ENCODE measurements at places on chromosomes 16 and 17.
A peak's percentile ranks its signal among the peaks of the same experiment; 100 is the strongest.

- DNase-seq = peak; percentile 41
Observed at GRCh38 chr17:44607836-44608690, 48.2 kb upstream of the MEIOC start.

DNA sequence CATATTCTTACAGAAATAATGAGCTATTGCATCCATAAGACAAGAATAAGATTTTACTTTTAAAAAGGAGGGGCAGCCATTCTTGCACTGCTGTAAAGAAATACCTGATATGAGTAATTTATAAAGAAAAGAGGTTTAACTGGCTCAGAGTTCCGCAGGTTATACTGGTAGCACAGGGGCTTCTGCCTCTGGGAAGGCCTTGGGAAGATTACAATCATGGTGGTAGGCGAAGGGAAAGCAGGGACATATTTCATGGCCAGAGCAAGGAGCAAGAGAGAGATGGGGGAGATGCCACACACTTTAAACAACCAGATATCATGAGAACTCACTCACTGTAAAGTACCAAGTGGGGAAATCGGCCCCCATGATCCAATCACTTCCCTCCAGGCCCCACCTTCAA lies 20.9 kb upstream of the CSNK2A2 start:
- no peak for DNase-seq

GRCh38 chr16:28891964-28892890 lies 13.9 kb downstream of the ATP2A1 start:
- no peak for DNase-seq

DNA sequence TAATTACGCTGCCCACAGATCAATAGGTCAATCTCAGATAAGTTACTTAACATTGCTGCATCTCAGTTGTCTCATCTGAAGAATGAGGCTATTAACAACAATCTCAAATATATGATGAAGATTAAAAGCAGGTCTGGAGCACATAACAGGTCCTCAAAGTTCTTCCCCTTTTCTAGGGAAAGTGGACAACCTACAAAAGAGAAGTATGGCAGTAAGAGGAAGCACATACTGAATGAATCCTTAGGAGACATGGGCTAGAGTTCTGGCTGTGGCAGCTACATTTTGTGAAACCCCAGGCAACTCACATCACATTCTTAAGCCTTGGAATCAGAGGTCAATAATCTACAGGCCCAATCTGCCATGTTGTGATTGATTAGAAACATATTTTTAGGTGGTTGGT lies 180.6 kb downstream of the PCTP start:
- no peak for DNase-seq

DNA sequence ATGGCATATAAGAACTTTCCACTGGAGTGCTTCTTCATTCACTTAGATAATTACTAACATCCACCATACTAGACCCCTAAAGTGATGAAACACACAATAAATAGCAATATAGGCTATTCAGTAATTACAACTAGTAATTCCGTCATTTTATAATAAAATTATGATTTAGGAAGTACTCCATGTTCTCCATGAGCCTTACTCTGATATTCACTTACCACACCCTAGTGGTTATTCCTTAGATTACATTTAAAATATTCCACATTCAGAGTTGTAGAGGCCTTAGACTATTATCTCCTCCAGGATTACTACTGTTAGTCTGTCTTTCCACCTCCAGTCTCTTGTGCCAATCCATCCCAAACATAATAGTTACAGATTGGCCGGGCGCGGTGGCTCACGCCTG lies 62.4 kb downstream of the STH start:
- no peak for DNase-seq

- no peak for DNase-seq
Observed at GRCh38 chr16:17278988-17279387, 191.8 kb downstream of the XYLT1 start.

- DNase-seq = no peak
Observed at GRCh38 chr17:68102318-68102758, 66.8 kb downstream of the KPNA2 start.

GRCh38 chr16:82835487-82836155 lies 208.9 kb downstream of the CDH13 start:
- DNase-seq = no peak

DNA sequence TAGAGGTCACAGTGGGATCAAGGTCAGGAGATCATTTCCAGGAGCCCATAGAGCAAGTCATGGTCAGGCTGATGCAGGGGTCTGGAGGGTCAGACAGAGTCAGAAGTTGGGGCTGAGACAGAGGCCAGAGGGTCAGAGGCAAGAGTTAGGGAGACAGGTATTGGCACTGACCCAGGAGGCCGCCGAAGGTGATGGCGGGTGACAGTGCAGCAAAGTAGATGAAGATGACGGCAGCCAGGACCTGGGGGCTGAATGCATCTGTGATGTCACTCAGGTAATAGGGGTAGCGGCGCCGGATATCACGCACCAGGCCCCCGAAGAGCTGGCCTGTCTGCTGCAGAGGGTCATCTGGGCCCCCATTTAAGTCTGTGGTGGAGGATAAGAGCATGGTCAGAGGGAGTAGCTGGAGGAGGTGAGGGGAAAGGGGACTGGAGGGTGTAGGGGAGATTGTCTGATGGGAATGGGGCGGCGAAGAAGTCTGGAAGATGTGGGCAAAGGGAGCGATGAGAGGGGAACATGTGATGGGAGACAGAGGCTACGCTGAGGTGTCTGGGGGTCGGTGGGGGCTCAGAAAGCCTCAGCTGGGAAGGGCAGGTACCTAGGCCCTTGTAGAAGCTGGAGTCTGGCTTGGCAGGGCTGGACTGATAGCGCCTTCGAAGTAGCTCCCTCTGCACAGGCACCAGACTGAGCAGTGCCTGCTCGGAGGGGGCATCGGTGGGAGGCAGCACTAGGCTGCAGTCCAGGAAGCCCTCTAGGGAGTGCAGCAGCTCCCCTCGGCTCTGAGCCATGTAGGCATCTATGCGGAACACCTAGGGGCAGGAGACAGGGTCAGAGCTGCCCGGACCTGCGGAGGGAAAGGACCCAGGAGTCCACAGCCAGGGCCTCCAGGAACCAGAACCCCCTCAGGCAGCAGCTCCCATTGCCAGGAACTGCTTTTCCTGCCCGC lies 9.8 kb downstream of the SLC4A1 start:
- DNase-seq = peak; percentile 55

GRCh38 chr16:23879735-23880373 lies 44.1 kb downstream of the PRKCB start:
- DNase-seq = no peak

DNA sequence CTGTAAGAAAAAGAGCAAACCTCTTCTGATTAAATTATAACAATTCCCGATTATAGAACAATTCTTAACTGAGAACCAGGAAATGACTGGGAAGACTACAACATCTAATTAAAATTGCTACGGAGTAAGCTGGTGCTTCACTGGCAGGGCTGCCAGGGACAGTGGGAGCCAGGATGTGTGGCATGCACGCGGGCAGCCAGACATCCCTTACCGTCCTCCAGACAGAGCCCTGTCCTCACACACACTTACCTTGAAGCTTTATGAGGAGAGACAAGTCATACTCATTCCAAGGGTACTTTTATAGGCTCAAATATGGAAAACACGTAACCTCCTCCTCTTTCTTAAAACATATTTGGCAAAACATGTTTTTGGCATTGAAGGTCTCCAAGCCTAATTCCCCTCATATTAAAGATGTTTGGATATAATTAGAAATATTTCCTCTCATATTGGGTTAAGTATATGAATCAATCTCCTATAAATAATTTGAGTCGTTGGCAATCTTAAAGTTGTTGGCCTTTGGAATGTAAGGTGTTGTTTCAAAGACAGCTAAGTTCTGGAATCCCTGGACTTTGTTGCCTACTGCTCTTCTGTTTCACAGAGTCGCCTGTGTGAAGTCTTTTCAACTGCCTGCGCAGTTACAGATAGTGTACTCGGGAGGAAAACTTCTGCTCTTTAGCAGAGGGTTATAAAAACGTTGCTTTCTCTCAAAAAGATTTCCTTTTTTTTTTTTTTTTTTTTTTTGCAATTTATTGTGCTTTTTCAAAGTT lies at the start of gene MYH1:
Gene MYH1, minus strand, starts transcription at position 272 of the 767 bp plus-strand sequence. CDS start 1,900 bp downstream, outside the sequence.
- no peak for DNase-seq

GRCh38 chr17:58231641-58232040 lies 6.7 kb upstream of the LPO start:
- no peak for DNase-seq

- DNase-seq = peak; percentile 71
Observed at GRCh38 chr17:38867179-38867967, 2.5 kb upstream of the LASP1 start.

- DNase-seq = no peak
Observed at GRCh38 chr17:29760279-29761039, 137.7 kb upstream of the CORO6 start.

DNA sequence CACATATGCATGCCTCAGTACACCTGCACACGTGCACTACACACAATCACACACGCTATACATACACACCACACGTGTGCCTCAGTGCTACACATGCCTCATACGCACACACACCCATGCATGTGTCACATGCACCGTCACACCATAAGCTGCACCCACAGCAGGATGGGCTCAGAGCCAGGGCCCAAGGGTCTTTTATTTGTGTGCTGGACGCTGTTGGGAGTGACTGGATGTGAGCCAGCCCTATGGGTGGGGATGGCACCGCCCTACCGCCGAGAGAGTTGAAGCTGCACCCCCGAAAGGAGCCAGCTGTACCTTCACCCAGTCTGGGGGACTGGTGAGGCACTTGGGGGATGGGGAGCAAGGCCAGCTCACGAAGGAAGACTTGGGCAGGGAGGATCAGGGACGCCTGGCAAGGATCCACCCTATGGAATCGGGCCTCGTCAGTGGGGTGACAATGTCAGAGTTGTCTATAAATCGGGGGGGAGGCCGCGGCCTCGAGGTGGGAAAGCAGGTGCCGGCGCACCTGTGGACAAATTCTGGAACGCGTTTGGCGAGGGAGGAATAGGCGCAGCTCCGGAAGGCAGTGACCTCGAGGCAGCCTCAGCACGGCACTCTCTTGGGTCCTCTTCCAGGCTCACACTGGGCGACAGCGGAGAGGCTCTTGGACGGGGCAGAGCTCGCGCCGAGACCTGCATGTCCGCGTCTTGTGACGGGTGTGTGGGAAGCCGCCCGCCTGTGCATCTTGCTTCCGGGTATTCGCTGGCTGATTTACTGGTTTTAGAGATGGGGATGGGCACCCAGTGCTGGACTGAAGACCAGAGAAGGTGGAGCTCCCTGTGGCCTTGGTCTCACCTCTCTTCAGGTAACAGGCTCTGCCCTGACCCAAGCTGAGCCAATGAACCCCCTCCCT lies 7.3 kb downstream of the RGS11 start:
- DNase-seq = peak; percentile 16

DNA sequence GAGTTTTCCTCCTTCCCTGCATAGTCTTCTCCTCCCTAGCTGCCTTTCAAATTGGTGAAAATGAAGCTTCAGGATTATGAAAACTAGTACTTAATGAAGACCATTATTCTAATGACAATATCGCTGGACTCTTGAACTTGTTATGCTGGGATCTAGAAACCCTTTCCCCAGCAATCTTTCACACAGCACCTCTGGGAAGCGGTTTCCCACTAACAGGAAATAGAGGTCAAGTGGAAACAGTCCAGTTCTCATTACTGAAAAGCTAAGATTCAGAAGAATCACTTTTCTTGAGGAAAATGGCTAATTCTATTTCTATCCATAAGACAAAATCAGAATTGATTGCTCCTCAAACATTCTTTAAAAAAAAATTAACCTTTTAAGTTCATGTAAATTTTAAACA lies 2.0 kb upstream of the VEZF1 start:
- DNase-seq = no peak

GRCh38 chr17:56678249-56679114 lies 85.0 kb downstream of the NOG start:
- no peak for DNase-seq

DNA sequence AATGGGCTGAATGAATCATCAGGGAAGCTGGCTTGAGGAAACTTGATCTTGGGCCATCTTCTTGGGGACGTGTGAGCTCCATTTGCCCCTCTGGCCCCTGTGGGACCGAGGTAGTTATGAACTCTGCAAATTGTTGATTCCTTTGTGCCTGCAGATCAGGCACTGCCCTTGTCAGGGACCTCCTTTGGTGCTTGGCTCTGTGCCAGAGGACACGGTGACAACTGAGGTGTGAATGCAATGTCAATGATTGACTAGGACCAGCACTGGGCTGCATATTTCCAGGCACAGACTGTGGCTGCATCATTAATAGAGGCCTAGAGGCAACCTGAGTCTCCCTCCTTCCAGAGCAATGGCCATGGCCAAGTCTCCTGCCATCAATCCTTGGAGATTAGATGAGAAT lies 23.8 kb downstream of the PDILT start:
- no peak for DNase-seq

GRCh38 chr16:89934611-89935553 lies 11.7 kb downstream of the TUBB3 start:
- no peak for DNase-seq

DNA sequence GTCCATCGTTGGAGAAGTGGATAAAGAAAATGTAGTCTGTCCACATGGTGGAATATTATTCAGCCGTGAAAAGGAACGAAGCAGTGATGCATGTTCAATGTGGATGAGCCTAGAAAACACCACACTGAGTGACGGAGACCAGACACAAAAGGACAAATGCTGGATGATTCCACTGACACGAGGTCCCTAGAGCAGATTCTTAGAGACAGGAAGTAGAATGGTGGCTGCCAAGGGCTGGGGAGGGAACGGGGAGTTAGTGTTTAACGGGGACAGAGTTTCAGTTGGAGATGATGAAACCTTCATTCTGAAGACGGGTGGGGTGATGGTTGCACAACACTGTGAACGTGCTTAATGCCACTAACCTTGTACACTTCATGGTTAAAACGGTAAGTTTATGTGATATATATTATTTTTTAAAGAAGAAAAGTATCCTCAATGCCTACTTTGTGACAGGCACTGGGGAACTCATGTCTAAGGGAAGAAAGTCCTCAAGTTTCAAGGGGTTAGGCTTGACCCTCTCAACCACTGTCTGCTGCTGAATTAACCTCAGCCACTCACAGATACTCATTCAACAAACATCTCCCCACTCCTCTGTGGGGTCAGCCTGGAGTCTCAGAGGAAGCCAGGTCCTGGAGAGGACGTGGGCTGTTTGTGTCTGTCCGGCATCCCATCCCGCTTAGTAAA lies 17.6 kb downstream of the C16orf74 start:
- DNase-seq = no peak

GRCh38 chr16:82389956-82390650 lies 220.1 kb upstream of the MPHOSPH6 start:
- no peak for DNase-seq

DNA sequence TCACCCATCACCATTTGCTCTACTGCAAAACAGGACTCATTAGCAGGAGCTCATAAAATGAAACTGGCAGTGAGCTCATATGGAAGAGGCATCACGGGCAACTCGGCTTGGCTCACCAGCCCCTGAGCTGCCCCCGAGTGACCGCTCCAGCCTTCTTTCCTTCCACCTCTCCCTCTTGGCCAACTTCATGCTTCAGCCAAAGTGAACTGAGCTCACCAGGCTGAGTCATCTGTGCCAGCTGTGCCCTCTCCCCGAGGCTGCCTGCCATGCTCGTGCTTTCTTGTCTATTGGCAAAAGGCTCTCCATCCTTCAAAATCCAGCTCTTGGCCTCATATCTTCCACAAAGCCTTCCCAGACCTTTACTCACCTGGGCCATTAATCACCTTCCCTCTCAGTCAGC lies 391.4 kb downstream of the WWOX start:
- no peak for DNase-seq

GRCh38 chr16:63749276-63749675 lies 1372.6 kb downstream of the CDH11 start:
- no peak for DNase-seq

Data from BE2C (cell line).